ENCODE measurements at places on chromosomes 2 and 18.
A peak's percentile ranks its signal among the peaks of the same experiment; 100 is the strongest.

- no peak for DNase-seq
Observed at GRCh38 chr18:49459404-49460171, 857 bp downstream of the DYM start.

DNA sequence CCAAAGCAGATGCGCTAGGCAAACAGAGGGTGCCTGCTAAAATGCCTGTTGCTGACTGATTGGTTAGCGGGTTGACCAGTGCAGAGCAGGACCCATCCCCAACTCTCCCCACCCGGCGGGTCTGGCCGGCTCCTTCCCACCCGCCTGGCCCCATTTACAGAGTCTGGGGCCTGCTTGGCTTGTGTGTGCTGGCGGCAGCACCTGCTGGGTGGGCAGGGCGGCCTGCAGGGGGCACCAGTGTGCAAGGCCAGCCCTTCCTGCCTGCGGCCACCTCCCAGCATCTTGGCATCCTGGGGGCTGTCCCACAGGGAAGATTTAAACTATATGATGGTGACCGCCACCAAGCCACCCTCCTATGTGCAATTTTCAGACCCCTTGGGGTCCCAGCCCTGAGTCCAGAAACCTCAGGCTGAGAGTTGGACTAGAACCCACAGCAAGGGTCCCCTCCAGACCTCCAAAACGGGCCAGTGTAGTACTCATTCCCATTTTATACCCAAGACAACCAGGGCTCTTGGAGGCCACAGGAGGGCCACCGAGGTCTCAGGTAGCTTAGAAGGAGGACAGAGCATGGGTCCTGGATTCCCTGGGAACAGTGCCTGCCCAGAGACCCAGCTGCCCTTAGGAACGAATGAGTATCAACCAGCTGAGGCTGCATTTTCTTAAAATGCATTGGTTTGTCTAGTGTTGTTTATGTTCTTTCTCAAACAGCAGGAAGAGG, 173.6 kb downstream of the SMAD7 start:
- no peak for DNase-seq

GRCh38 chr2:135818937-135819610, 17.9 kb downstream of the LCT start:
- DNase-seq: no peak

- DNase-seq: no peak
Observed at GRCh38 chr18:61676773-61677434, 215.9 kb downstream of the RNF152 start.

DNA sequence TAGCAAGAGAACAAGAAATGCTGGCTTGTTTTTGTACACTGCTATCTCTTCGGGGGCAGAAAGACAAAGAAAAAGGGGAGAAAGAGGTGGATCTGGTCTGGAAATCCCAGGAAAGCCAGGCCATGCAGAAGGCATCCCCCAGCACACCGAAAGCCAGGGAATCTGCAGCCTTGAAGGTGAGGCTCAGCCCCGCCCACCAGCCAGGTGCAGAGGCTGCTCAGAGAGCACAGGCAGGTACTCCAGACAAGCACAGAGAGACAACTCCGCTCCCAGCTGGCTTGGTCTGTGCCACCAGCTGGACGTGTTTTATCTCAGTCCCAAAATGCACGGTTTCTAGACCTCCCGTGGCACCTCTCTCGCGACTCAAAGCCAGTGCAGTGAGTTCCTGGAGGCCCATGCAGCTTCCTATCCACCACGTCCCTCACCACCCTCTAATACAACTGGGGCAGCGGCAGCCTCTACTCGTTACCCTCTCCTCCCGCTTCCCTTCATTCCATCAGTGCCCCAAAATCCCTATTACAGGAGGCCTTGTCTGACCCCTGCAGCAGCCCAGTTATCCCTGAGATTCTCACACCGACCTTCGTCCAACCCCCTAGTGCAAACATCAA, 62.8 kb downstream of the HDAC4 start:
- DNase-seq: peak; percentile 21

GRCh38 chr2:47169784-47170183, 14.7 kb upstream of the STPG4 start:
- no peak for DNase-seq

- DNase-seq: no peak
Observed at GRCh38 chr2:99648178-99648844, 158.5 kb upstream of the REV1 start.

- DNase-seq: no peak
Observed at GRCh38 chr2:222303045-222303827, 4.4 kb upstream of the PAX3 start.

DNA sequence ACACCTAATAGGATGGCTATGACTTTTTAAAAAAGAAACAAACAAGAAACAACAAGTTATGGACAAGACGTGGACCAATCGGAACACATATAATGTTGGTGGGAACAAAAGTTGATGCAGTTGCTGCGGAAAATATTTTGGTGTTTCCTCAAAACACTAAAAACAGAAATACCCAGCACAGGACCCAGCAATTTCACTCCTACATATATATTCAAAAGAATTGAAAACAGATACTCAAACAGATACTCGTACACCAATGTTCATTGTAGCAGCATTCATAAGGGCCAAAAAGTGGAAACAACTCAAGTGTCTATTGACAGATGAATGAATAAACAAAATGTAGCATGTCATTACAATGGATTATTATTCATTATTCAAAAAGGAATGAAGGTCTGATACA, 12.1 kb downstream of the CCDC141 start:
- DNase-seq: no peak

- no peak for DNase-seq
Observed at GRCh38 chr2:55141572-55142413, 90.3 kb downstream of the CLHC1 start.

- DNase-seq: no peak
Observed at GRCh38 chr2:54435325-54436226, 20.6 kb upstream of the SPTBN1 start.

- peak; percentile 96 for DNase-seq
Observed at GRCh38 chr2:866009-866680, 84.5 kb upstream of the SNTG2 start.

DNA sequence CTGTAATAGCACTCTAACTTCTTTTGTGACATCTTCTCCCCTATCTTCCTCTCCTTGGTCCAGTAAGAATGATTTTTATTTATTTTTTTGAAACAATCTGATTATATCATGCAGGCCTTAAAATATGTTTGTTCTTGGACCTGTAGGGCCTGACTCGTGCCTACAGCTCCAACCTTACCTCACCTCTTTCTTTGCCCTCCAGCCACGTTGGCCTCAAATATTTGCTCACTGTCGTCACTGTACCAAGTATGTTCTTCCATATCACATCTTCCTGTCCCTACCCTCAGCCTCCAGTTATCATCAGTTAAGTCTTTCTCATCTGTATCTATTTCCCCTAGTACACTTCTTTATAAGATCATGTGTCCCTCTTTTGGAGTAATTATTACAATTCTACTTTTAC, 125.5 kb downstream of the CDH7 start:
- DNase-seq: no peak

DNA sequence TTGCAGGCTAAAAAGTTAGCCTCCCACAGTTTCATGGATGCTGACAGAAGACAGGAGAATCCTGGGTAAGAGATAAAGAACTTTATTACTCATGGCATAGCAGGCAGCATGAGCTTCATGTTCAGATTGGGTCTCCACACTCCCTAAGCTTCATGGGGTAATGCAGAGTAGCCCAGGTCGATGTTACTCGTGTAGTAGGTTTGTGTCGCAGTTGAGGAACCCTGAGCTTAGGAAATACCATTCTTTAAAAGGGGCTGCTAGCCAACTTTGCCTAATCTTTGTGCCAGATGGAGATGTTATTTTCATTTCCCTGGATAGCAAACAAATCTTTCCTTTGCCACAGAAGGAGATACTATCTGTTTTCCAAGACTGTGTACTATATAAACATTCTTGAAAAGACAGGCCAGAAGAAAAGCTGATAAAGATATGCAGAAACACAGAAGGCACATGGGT, 117.6 kb downstream of the LTBP1 start:
- DNase-seq: no peak

DNA sequence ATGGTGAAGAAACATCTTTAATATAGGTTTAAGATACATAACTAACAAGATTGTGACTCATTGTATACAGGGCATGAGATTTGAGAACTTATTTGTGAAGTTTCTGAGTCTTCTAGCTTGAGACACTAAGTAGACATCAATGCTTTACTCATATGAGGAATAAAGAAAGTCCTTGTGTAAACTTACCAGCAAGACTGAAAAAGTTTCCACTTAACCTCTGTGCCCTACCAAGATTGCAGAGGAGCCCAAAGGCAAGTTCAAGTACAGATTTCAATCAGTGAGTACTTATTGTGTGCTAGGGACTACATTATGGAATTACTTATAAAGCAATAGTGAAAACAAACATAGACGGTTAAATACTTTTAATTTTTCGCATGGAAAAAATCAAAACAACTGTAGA, 1041.2 kb upstream of the CELF4 start:
- no peak for DNase-seq

DNA sequence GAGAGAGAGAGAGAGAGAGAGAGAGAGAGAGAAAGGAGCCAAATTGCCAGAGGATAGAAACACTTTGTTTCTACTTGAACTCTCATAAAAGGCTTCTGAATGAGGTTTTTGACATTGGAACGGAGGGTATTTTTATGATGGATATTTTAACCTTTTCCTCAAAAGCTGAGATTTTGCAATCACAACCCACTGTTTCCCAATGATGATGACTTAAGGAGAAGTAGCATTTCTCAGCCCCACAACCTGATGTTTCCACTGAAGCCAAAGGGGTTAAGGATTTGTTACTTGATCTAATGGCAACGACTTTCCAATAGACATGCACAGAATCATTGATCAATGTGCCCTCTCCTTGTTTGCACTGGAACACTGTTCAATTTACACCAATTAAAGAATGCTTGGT, 67.1 kb upstream of the POU3F3 start:
- no peak for DNase-seq

GRCh38 chr2:159712929-159713420, 669 bp downstream of the MARCHF7 start:
- no peak for DNase-seq

GRCh38 chr2:235416858-235417499, 76.9 kb upstream of the AGAP1 start:
- no peak for DNase-seq

- DNase-seq: peak; percentile 50
Observed at GRCh38 chr18:75223687-75224347, 13.2 kb downstream of the TSHZ1 start.

DNA sequence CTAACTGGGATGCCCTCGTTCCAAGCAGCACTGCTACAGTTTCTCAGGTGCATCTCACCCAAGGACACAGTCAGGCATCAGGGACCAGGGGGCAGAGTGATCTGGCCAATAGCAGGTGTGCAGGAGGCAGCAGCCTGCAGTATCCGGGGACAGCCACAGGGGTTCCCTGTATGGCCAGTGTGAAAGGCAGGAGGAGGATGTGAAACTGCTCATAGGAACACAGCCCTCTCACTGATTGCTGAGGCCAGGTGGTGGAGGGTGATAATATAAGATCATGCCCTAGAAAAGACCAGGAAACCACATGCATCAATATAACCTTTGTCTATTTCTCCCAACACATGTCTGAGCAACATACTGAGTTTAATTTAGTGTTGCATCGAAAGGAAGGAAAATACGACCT, 112.7 kb upstream of the TACR1 start:
- DNase-seq: no peak

DNA sequence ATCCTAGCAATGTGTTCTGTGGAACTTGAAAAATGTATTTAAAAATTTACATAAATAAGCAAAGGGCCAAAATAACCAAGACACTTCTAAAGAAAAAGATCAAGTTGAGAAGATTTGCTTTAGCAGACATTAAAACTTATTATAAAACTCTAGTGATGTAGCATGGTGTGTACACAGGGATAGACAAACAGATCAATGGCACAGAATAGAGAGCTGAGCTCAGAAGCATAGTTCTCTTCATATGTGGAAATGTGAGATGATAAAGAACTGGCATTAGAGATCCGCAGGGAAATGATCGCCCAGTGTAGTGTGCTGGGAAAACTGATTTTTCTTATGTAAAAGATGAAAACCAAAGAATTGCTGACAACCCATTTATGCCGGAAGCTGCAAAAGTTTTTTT, 39.4 kb downstream of the SERPINB8 start:
- DNase-seq: no peak

DNA sequence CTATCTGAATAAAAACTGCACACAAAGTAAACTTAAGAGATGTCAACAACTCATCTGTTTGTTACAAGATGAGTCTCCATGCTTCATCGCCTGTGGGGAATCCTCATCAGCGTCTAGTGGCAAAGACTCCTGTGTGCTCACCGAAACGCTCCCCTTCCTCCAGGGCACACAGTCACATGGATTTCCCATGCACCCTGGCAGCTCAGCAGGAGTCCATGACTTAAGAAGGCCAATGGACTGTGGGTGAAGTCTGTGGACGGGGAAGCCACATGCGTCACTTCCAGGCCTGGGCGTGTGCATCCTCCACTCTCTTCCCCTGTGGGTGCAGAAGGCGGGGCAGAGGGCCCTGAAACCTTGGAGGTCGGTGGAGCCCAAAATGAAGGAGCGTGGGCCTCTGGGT, 41.1 kb downstream of the ID2 start:
- no peak for DNase-seq

GRCh38 chr2:163610817-163611556, 124.8 kb downstream of the FIGN start:
- DNase-seq: no peak

DNA sequence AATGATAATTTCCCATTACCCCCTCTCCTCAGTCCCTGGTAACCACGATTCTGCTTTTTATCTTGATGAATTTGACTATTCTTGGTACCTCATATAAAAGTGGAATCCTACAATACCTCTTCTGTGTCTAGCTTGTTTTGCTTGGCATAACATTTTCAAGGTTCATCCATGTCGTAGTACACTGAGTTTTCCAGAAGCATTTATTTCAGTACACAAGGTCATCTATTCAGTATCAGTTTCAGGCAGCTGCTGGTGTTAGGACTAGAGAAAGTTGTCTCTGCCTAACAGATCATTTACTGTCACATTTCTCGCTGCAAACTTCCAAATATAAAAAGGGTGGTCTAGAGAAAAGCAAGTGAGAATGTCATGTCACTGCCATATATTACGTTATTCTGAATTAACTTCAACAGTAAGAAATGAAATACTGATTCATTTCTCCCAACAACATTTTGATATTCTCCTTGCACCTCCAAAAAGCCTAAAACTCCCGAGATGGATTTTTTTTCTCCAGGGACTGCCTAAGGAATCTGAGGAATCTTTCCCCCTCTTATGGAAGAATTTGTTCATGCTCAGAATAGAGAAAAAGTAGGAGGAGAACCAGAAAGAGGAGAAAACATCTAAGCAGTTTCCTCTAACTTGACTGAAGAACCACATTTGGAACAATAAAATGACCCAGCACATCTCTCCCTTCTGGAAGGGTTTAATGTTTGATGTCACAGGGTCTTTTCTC, 36.0 kb downstream of the CDK15 start:
- no peak for DNase-seq

- DNase-seq: no peak
Observed at GRCh38 chr2:100124761-100125160, 17.6 kb downstream of the AFF3 start.

- no peak for DNase-seq
Observed at GRCh38 chr18:76989647-76990190, 142.9 kb downstream of the MBP start.

GRCh38 chr2:67083951-67084350, 313.2 kb upstream of the ETAA1 start:
- DNase-seq: no peak

- DNase-seq: no peak
Observed at GRCh38 chr2:205218056-205218455, 464.2 kb upstream of the NRP2 start.

- DNase-seq: no peak
Observed at GRCh38 chr2:224711859-224712665, 4.1 kb downstream of the CCDC195 start.

- DNase-seq: no peak
Observed at GRCh38 chr2:215301994-215302393, 9.9 kb upstream of the ATIC start.

GRCh38 chr2:98736464-98736889, 5.5 kb upstream of the MGAT4A start:
- no peak for DNase-seq

Data from NCI-H187 treated with DMSO at 0.1 percent for 48 hours (cell line).